Inflammatory macrophage (primary cell): ENCODE measurements at places on chromosomes 4 and X.

DNA sequence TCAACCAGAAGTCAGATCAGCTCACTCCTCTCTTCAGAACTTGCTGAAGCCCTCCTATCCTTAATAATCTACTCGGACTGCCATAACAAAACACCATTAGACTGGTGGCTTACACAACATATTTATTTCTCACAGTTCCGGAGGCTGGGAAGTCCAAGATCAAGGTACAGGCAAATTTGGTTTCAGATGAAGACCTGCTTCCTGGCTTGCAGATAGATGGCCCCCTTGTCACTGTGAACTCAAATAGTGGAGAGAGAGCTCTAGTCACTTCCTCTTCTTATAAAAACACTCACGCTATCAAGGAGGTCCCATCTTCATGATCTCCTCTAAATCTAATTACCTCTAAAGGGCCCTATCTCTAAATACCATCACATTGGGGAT is 125.1 kb downstream of the CAMK2D start:
- DNase-seq, result peak; percentile 7

DNA sequence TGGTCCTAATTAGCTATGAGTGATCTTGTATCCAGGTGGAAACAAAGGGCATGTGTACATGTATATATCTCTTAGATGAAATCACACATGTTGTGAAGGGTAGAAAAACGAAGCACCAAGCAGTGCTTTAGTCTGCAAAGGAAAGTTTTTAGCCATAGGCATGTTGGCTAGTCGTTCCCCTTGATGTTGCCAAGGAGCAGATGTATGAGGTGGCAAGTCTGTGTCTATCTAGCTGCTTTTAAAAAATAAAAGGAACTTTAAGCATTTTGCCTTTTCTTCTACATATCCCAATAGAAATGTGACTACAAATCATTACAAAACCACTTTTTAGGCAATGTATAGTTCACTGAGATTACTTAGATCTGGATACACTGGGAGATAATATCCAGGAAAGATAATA is 63.1 kb downstream of the NSUN7 start:
- peak; percentile 30 for DNase-seq

GRCh38 chrX:1591863-1592469 is 562 bp downstream of the AKAP17A start:
- no peak for DNase-seq

DNA sequence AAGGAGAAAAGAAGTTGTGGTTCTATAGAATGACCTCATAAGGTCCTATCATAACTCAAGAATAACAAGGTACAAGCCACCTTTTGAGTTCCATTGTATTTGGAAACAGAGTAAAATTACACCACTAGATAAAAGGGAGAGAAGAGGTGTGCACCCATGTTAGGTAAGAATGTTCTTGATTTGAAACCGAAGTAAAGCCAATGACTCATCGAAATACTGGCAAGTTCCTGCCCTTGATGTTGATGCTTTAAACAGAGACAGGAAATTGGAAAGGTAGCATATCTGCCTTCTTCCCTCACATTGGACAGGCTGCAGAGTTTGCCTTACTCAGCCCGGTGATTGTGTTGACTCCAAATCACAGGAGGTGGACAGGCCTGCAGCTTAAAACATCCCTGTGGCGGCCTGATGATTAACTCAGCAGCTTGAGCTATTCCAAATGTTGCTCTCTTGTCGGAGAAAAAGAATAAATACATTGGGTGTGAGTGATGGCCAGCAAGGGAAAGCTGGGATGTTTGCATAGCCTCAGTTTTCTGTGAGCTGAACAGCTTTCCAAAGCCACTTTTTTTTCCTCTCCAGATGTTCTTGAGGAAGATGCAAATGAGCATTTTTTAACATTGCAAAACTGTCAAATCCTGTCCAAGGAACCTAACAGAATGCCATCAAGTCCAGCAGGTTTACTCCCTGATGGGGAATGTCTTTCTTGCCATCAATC is 321.1 kb downstream of the NKX6-1 start:
- no peak for DNase-seq

DNA sequence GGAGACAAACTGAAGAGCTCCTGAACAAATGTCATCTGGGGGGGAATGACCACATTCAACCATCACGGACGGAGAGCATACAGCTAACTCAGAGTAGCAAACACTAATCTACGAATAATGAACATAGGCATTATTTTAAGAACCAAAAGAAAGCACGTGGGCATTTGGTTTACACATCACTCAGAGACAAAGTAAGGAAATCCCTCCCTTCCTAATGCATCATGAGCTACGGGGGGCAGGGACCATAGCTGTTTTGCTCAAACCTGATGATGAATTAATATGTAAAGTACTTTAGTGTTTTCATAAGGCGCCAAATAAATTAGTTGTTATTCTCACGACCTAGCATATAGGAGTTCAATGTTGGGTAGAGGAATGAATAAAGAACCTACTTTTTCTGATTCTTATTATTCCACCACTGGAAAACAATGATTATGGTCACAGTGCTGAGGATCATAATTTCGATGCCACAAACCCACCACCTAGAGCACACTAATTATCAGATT is 11.7 kb upstream of the TMEM156 start:
- DNase-seq, result peak; percentile 36

- no peak for DNase-seq
These were observed 18.5 kb downstream of the SORCS2 start for GRCh38 chr4:7210824-7211223.

GRCh38 chrX:136597356-136597755 is 50.6 kb upstream of the CD40LG start:
- DNase-seq, result no peak

- DNase-seq, result no peak
These were observed 1798.9 kb downstream of the PCDH7 start for GRCh38 chr4:32519060-32519459.

DNA sequence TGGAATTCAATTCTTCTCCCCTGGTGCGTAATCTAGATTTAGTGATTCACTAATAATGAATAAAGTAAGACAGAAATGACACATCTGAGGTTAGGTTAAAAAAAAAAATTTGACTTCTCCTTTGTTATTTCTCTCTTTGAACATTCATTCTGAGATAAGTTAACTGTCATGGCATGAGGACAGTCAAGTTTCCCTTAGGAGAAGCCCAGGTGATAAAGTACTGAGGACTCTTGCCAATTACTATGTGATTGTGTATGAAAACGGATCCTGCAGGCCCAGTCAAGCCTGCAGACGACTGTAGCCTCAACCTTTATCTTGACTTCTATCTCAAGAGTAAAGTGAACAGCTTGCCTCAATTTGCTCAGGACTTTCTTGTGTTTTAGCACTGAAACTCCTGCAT is 293.2 kb downstream of the PRR32 start:
- DNase-seq, result no peak

- DNase-seq, result peak; percentile 8
These were observed 454.2 kb downstream of the BCOR start for GRCh38 chrX:39643550-39643949.

DNA sequence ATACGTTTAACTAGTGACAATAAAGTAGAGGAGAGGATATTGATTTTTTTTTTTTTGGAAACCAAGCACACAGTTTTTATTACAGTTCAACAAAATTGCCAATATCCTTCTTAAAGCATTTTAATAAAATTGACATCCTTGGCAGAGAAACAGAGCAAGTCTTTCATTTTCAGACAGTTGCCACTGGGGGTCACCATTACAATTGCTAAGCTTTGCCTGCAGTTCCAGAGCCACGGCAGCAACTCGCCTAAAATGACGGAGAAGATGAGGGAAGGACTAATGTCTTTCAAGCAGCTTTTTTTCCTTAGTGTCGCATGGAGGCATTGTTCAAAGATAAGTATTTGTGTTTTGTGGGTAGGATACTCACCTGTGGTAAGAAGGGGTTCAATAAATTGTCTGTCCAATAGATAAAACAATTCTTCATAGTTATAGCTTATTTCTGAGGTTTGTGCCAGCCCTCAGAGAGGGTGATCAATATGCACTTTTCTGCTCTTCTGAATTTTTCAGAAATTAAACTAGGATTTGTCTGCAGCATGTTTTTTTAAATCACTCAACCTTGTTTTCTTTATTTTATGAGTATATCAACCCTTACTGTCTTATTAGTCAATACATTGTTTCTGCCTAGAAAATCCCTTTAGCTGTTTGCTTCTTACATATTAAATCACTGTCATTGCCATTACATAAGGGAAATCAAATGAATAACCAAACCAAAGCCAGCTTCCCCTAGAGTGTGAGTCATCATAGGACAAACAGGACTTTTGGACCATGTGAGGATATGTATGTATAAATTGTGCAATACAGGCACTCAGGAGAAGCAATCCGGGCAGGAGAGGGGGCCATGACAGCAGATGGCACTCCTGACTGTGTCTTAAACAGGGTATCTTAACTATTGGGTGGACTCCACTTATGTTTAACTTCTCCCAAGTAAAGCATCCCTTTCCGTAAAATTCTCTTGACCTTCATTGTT is 508.1 kb upstream of the ARX start:
- no peak for DNase-seq

- DNase-seq, result no peak
These were observed 16.1 kb downstream of the FAM120C start for GRCh38 chrX:54166915-54167314.

DNA sequence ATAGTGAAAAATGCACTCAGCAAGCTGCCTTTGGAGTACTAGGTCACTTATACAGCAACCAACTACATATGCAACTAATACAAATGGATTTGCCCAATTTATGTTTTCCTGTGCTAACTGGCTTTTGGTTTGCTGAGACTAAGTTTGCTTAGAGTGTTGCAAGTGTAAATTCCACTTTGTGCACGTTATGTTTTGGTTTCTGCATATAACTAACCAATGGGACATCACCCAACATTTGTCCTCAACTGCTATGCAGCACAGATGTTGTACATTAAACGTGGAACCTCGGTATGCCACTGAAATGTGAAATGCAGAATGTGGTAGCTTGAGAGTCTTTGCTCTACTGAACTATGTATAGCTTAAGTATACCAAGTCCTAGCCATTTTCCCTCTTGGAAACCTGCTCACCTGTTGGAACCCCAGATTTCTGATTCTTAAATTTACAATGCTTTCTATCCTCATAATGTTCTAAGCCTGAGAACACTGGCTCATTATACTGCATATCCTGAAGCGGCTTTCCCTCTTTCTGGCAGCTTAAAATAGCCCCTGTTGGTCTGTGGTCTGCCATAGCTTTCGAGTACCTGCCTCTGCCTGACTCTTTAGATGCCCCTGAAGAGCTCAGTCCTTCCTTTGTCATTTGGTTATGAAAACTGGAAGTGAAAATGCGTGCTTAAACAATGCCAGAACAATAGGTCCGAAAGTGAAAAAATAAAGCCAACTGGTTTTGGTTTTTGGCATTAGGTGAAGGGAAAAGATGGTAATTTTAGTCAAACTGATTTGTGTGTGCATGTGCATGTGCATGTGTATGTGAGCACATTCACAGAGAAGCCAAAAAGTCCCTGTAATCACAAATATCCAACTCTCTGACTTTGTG is 158.0 kb downstream of the SH2D1A start:
- DNase-seq, result no peak

- DNase-seq, result no peak
These were observed 9.3 kb downstream of the SORCS2 start for GRCh38 chr4:7201420-7202305.

GRCh38 chrX:28205905-28206304 is 224.7 kb upstream of the DCAF8L1 start:
- DNase-seq, result no peak

GRCh38 chr4:62051332-62051731 is 851.2 kb downstream of the ADGRL3 start:
- no peak for DNase-seq

DNA sequence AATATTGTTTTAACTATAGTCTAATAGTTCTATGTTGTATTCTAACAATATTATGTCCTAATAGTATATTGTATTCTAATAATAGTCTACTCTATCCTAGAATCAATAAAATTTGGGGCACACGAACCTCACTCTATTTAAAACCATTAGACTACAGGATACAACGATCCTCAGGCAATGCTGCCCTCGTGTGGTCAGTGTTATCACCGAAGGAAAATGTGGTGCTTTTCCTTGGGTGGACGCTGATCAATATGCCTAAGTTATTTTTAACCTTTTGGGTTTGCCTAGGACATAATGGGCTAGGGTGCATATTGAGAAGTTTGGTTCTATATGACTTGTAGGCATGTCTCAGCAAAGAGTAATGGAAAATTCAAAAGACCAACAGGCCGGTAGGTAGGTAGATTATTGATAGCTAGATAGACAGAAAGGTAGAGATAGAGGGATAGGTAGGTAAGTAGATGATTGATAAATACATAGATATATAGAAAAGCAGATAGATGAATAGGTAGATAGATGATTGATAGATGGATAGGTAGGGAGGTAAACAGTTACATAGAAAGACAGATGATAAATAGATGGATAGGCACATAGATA is 75.1 kb downstream of the PRKX start:
- peak; percentile 34 for DNase-seq

DNA sequence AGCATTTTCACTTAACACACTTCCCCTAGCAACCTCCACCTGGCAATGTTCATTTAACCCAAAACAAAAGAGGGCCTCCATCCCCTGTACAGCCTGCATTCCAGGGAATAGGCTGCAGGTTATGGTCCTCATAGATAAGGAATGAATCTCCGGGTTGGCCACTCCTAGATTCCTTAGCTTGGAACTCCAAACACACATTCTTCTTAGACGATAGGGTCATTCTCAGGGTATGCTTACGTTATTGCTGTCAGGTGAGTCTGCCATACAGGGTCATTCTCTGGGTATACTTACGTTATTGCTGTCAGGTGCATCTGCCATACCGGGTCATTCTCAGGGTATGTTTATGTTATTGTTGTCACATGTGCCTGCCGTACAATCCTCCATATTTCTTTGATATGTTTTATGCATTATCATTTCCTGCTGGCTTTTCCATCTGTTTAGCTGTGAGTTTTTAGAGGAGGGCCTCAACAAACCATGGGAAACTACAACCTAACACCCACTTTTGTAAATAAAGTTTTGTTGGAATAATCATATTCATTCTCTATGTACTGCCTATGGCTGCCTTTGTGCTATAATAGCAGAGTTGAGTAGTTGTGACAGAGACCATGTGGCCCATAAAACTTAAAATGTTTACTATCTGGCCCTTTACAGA is 8.2 kb upstream of the AFF1 start:
- no peak for DNase-seq

DNA sequence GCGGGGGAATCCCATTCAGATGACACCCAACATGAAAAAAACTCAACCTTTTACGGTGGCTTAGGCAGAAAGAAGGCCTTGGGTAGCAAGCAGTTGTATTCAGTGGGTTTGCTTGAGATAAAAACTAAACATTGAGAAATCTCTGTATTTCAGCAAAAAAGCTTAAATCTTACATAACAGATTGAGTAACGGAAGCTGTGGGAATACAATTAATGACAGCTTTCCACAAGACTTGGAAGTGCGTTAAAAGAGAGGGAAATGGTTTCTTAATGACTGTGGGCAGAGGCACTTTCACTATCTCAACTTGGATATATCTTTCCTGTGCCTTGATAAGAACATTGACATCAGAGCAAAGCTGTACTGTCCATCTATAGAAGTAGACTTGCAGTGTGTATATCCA is 418.5 kb upstream of the HS3ST1 start:
- DNase-seq, result peak; percentile 79

DNA sequence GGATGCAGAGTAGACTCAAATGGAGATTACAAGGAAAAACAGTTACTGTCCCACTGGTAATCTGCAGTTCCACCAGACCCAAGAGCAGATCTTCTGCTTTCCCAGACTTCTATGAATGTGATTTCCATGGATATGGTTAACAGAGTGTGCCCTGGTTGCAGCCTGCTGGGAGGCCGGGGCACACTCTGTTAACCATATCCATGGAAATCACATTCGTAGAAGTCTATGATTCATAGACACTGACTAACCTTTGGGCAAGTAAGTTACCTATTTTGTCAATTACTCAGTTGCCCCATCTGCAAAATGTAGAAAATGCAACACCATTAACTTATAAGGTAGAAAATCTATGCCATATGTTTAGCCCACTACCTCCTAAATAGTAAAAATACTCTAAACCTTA is 443.1 kb upstream of the PITX2 start:
- no peak for DNase-seq

- DNase-seq, result no peak
These were observed 108.8 kb downstream of the GPR143 start for GRCh38 chrX:9656871-9657270.
